ENCODE measurements at places on chromosomes 6 and 20. TPM values are rescaled to one million over a fixed set of nuclear protein-coding genes. Genes with fewer than 3 reads are reported as not detected.

FNDC1 gene
- total RNA-seq, result 0.81 TPM

DNA sequence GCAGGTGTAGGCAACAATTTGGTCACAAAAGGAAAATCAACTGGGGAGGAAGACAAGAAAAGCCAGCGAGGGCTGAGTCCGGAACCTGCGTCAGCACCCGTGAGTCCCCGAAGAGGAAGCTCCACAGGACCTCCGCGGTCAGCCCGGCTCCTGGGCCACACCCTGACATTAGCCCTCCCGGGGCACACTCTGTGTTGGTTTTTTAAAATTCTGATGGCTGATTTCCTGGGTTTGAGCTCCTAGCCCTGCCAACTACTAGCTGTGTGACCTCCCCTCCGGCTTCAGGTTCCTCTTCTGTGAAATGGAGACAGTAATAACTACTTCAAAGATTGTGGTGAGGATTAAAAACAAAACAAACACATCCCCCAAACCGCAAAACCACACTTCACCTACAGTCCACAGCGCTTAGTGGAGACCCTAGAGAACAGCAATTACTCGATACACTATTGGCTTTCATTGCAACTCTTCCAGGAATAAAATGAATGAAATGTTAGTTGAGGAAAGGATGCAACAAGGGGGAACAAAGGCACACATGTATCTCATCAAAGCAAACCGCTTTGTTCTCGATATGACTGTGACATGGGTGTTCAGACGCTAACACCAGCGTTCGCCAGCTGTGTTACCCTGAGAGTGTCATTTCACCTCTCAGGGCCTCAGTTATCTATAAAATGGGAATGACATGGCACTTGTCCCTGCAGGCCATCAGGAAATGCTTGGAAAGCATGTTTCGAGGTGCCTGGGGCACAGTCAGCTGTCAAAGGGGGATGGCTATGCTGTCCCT lies 985 bp downstream of the ZBP1 start:
- no peak for DNase-seq
- H3K36me3 ChIP-seq, result no peaks in the 10 kb centered on the region
- no peak overlapping the region for H3K27ac ChIP-seq
- H3K4me1 ChIP-seq, result no peaks in the 10 kb centered on the region
- no peaks in the 10 kb centered on the region for H3K27me3 ChIP-seq

DNA sequence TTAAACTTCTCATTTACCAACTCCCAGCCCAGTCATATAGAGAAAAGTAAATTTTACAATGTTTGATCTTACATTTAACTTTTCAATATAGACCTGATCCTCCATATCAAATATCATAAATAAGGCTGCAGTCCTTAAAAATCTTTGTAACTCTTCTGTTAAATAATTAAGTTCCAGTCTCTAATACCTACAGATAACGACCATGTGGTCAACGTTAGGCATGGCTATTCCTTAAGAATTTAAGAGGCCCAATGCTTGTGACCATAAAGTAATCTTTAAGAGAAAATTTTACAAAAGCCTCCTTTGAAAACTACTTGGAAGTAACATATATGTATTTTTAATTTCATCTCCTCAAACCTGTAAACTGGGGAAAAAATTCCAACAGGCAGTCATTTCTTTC lies 1.6 kb downstream of the FBXO5 start:
- H3K4me1 ChIP-seq, result peaks cover 11% of the 10 kb centered on the region
- H3K4me3 ChIP-seq, result no peak overlapping the region

SLC52A3 gene
- total RNA-seq, result 0.67 TPM

IL17F gene
- total RNA-seq, result not detected

OR2J3 gene
- not detected for total RNA-seq

GRCh38 chr6:106199998-106200397 lies 113.9 kb downstream of the PRDM1 start:
- H3K27ac ChIP-seq, result no peak overlapping the region
- no peaks in the 10 kb centered on the region for H3K36me3 ChIP-seq
- DNase-seq, result no peak
- no peak overlapping the region for H3K4me3 ChIP-seq
- H3K27me3 ChIP-seq, result no peaks in the 10 kb centered on the region
- no peaks in the 10 kb centered on the region for H3K4me1 ChIP-seq

DNA sequence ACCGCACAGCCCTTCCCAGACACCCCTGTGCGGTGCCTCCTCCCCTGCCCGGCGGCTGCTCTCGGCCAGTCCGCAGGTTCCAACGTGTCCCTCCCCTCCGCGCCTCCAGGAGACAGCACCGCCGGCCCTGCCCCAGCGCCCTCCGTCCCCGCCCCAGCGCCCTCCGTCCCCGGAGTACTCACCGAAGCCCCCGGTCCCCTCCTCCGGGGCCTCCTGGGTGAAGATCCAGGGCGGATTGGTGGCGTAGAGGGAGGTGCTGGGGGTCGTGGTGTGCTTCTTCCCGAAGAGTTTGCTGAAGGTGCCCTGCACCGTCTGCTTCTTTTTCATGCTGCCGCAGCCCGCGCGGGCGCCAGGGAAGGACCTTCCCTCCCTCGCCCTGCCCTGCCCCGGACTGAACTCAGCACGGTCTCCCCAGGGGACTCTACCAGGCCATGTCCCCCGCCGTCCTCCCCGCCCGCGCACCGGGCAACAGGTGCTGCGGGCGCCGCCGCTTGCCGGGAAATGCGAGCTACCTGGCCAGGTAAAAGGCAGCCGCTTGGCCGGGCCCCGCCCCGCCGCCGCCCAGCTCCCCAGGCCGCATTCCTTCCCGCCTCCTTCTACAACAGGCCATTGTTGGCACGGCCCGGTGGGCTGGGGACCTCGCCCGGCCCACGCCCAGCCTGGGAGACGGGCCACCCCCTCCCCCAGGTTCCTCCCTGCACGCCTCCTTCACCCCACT lies at the start of gene C6orf132:
Gene C6orf132, minus strand, starts transcription at position 503 of the 718 bp plus-strand sequence. Its CDS starts 176 bp downstream, at position 327.
- peak; percentile 85 for DNase-seq
- peak within 1 kb of the TSS; percentile 89 for H3K27ac ChIP-seq
- peak within 1 kb of the TSS; percentile 59 for H3K4me3 ChIP-seq
- no peaks in the 10 kb centered on the region for H3K27me3 ChIP-seq
- no peaks in the 10 kb centered on the region for H3K36me3 ChIP-seq

SHLD1 gene
- total RNA-seq, result 2.1 TPM

- H3K4me3 ChIP-seq, result no peak overlapping the region
- no peak overlapping the region for H3K27ac ChIP-seq
- no peaks in the 10 kb centered on the region for H3K27me3 ChIP-seq
- no peak for DNase-seq
- no peaks in the 10 kb centered on the region for H3K36me3 ChIP-seq
Observed at GRCh38 chr6:34718976-34719375, 22.4 kb upstream of the ILRUN start.

- H3K27ac ChIP-seq, result no peak overlapping the region
- no peak overlapping the region for H3K4me3 ChIP-seq
- H3K27me3 ChIP-seq, result no peaks in the 10 kb centered on the region
- no peak for DNase-seq
- H3K4me1 ChIP-seq, result no peaks in the 10 kb centered on the region
- no peaks in the 10 kb centered on the region for H3K36me3 ChIP-seq
Observed at GRCh38 chr20:13098720-13099355, 90.1 kb downstream of the SPTLC3 start.

DNA sequence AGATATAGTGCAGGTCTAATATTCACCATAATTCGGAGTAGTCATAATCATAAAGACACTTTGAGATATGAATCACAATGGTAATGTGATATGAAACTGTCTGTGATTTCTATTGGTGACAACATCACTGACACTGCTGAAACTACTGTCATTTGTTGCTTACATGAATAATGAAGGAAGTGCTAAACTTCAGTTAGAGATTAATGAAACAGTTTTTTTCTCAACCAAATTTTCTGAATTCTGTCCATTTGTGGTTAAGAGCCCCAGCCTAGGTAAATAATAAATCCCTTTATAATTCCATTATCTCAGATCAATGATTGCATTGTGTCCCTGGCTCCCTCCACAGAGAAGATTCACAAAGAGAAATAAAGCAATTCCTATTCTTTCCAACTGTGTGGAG lies 122.6 kb downstream of the HIVEP2 start:
- no peaks in the 10 kb centered on the region for H3K36me3 ChIP-seq
- no peaks in the 10 kb centered on the region for H3K27me3 ChIP-seq
- H3K4me3 ChIP-seq, result no peak overlapping the region
- no peak overlapping the region for H3K27ac ChIP-seq
- H3K4me1 ChIP-seq, result peaks cover 5% of the 10 kb centered on the region

GRCh38 chr20:33006776-33007375 lies 628 bp upstream of the BPIFB2 start:
- H3K27me3 ChIP-seq, result no peaks in the 10 kb centered on the region
- H3K27ac ChIP-seq, result no peak overlapping the region
- no peaks in the 10 kb centered on the region for H3K4me1 ChIP-seq
- H3K36me3 ChIP-seq, result no peaks in the 10 kb centered on the region
- H3K4me3 ChIP-seq, result no peak overlapping the region

DEFB126 gene
- not detected for total RNA-seq

DNA sequence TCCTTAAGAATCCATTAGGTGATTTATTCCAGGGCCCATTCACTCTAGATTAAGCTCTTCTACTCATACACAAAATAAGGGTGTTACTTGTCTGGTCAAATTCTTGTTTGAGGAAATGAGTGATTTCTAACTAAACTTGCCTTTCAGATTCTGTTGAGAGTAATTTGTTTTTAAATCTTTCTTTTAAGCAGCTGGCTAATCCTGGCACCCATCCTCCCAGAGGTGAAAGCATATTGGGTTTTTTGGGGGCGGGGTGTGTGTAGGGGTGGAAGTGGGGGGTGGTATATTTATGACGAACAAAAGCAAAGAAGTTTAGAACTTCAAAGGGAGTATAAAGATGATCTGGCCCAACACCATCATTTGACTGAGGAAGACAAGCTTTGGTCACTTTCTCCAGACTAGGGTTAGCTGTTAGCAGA lies 94.7 kb downstream of the RTN4IP1 start:
- H3K4me3 ChIP-seq, result no peak overlapping the region
- no peak overlapping the region for H3K27ac ChIP-seq
- H3K4me1 ChIP-seq, result no peaks in the 10 kb centered on the region
- DNase-seq, result no peak
- no peaks in the 10 kb centered on the region for H3K27me3 ChIP-seq

SRSF12 gene
- 0.55 TPM for total RNA-seq

GABRR1 gene
- total RNA-seq, result not detected

DNA sequence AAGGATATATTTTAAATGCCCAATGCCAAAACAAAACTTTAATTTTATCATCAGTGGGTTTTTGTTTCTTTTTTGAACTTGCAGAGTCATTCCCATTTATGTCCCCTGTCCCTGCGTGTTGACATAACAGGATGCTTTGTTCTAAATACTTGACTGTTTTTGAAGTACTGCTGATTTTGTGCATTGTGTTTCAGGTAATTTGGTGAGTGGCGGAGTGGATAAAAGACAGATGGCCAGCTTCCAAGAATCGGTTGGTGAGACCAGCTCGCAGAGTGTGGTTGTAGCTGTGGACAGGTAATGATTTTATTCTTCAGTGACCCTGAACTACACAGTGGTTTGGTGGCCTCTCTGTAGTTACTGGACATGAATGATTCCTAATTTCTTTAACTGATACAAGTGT lies 50.5 kb upstream of the CSE1L start:
- no peak overlapping the region for H3K4me3 ChIP-seq
- no peaks in the 10 kb centered on the region for H3K27me3 ChIP-seq
- peaks cover 23% of the 10 kb centered on the region for H3K4me1 ChIP-seq
- H3K27ac ChIP-seq, result peak overlapping the region; percentile 4
- no peak for DNase-seq

DNA sequence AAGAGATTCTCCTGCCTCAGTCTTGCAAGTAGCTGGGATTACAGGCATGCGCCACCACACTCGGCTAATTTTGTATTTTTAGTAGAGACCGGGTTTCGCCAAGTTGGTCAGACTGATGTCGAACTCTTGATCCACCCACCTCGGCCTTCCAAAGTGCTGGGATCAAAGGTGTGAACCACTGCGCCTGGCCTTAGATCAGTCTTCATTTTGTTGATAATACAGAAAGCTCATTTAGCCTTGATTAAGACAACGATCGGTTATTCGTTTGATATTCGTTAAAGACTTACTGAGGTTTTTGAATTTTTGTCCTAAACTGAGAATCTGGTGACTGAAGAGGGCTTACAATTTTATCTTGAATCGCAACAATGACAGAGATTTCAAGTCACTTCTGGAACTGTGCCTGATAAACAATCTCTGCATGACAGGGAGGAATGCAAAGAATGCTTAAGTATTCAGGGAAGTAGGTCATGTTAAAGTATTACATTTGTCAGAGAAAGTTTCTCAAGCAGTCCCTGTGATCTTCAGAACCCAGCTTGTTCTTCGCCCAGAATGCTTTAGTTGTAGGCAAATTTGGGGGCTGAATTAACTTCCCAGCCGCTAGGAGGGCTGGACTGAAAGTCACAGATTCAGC lies 14.8 kb downstream of the AKAP12 start:
- H3K27ac ChIP-seq, result no peak overlapping the region
- H3K4me1 ChIP-seq, result no peaks in the 10 kb centered on the region
- H3K27me3 ChIP-seq, result no peaks in the 10 kb centered on the region
- no peak overlapping the region for H3K4me3 ChIP-seq
- no peaks in the 10 kb centered on the region for H3K36me3 ChIP-seq
- DNase-seq, result no peak

- H3K27ac ChIP-seq, result no peak overlapping the region
- H3K4me1 ChIP-seq, result peaks cover 8% of the 10 kb centered on the region
- H3K27me3 ChIP-seq, result no peaks in the 10 kb centered on the region
- no peak for DNase-seq
Observed at GRCh38 chr6:119172824-119173223, 94.4 kb upstream of the FAM184A start.

GRCh38 chr6:28153546-28153945 lies 11.9 kb downstream of the ZKSCAN8 start:
- no peak overlapping the region for H3K4me3 ChIP-seq
- no peak overlapping the region for H3K27ac ChIP-seq
- DNase-seq, result no peak

DNA sequence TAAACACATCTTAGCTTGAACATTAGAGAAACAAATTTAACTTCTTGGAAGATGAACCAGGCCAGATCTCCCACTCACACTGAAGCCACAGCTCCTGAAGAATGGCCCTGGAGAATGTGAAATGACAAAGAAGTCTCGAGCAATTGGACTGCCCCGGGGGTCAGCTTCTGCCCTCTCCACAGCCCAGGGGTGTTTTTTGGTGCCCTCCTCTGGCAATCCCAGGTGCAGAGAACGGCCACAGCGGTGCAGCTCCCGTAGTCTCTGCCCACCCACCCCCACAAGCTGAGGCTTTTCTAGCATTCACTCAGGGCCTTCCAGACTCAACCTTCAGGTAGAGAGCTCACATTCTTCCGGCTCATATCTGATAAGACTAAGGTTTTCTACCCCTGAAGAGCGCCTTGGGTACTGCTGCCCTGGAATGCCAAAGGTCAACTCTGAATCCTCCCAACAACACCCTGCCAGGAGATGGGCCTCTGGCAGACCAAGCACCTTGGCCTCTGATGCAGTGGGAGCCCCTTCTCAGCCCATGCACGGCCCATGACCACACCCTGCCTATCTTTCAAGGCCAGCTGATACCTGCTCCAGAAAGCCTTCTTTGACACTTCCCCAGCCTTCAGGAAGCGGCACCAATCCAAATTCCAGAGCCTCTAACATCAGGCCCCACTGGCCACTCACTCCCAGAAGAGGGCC lies 208.3 kb downstream of the SYNDIG1 start:
- no peaks in the 10 kb centered on the region for H3K36me3 ChIP-seq
- no peak overlapping the region for H3K4me3 ChIP-seq
- no peaks in the 10 kb centered on the region for H3K4me1 ChIP-seq
- no peak for DNase-seq
- H3K27me3 ChIP-seq, result no peaks in the 10 kb centered on the region
- H3K27ac ChIP-seq, result no peak overlapping the region

PRL gene
- not detected for total RNA-seq

GRCh38 chr20:40326784-40327183 lies 362.3 kb downstream of the MAFB start:
- H3K4me3 ChIP-seq, result no peak overlapping the region
- no peaks in the 10 kb centered on the region for H3K27me3 ChIP-seq
- no peaks in the 10 kb centered on the region for H3K4me1 ChIP-seq
- H3K27ac ChIP-seq, result no peak overlapping the region
- no peak for DNase-seq
